Esophagus muscularis mucosa (tissue), 4 donors: ENCODE measurements at places on chromosomes 5 and 9. TPM values are rescaled to one million over a fixed set of nuclear protein-coding genes. Genes with fewer than 3 reads are reported as not detected.

Gene CCDC171
- 1.7 TPM for total RNA-seq

DNA sequence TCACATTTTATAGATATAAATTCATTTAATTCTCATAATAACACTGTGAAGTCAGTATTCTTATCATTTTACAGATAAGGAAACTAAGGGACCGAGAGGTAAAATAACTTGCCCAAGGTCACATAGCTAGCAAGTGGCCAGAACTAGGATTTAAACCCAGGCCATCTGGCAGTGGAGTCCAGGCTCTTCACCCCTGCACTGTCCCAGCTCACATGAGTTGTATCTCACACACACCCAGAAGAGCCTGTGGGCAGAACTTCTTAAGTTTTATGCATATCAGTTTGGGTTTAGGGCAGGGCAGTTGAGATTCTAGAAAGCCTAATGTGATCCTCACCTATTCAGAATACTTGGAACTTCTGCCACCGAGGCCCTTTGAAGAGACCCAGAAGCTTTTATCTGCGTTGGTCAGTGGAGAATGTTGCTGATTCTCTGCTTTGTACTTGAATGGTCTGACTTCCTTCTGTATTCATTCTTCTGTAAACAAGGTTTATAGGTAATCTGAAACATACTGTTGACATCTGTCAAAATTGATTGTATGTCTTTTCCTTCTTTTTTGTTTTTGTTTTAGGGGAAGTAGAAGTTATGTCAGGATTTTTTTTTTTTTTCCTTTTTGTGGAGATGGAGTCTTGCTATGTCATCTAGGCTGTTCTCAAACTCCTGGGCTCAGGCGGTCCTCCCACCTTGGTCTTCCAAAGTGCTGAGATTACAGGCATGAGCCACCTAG, 75.8 kb downstream of the KIAA1958 start:
- DNase-seq: no peak

- DNase-seq: no peak
Observed at GRCh38 chr9:95075700-95076099, 241.8 kb downstream of the FANCC start.

DNA sequence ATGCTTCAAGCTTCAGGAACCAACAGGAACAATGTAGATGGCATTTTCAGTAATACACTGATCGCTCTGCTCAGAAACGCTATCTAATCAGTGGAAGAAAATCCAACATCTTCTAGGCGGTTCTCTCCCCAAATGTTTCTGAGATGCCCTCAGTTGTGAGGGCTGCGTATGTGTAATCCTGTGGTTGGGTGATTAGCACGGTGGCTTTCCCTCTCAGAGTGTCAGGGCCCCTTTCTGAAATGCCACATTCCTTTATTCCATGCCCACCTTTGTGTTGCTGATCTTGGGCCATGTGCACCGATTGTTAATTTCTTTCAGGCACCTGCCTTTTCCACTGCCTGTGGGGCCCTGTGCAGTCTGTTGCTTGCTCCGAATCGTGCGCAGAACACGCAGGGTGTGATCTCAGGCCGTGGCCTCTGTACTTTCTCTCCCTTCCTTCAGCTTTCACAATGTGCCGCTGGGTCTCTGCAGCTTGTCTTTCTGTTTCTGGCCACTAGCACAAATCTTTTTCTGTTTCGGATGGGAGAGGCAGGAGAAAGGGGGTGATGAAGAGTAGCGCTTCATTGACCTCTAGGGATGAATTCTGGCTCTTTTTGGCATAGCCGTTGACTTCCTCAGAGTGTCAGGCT, 324.0 kb downstream of the PARP8 start:
- no peak for DNase-seq

Gene EIF4E1B
- total RNA-seq: not detected

Gene CAPSL
- total RNA-seq: not detected
